Breast epithelium (tissue), 4 donors: ENCODE measurements at places on chromosomes 6 and 20. TPM values are rescaled to one million over a fixed set of nuclear protein-coding genes. Genes with fewer than 3 reads are reported as not detected.

KCNQ5 gene
- total RNA-seq: 0.16 TPM

DNA sequence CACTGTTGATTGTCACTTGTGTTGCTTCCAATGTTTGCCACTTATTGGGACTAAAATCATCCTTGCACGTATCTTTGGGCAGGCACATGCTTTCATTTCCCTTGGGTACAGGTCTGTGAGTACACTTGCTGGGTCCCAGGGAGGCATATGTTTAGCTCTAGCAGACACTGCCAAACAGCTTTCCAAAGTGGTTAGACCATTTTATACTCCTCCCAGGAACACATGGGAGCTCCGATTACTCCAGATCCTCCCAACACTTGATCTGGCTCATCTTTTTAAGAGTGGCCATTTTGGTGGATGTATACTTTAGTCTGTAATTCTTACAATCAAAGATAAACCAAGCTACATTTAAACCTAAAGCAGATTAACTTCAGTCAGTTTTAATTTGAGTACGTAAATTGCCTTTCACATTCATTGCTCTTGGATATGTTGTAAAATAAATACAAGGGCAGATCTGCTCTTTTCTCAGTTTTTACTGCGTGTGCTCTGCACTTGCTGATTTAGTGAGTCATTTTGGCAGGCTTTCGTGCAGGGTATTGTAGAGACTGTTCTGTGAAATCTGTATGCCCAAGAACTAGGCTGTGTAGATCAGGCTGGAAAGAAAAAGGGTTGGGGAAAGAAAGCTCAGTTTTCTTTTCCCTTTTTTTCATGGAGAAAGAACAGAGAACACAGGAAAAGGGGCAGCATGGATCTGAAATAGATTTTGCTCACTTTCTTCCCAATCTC, 19.5 kb downstream of the SLC22A1 start:
- no peaks in the 10 kb centered on the region for H3K36me3 ChIP-seq
- no peak overlapping the region for H3K4me3 ChIP-seq
- no peak overlapping the region for H3K27ac ChIP-seq
- H3K27me3 ChIP-seq: no peaks in the 10 kb centered on the region

OLIG3 gene
- total RNA-seq: not detected

EIF6 gene
- total RNA-seq: 98.6 TPM

TNNC2 gene
- total RNA-seq: 4.8 TPM

GRCh38 chr20:48281501-48281900, 496.2 kb upstream of the SULF2 start:
- H3K36me3 ChIP-seq: no peaks in the 10 kb centered on the region
- no peaks in the 10 kb centered on the region for H3K27me3 ChIP-seq
- no peak for DNase-seq
- H3K4me3 ChIP-seq: no peak overlapping the region

MEI4 gene
- not detected for total RNA-seq

EPB41L2 gene
- total RNA-seq: 110 TPM

- no peaks in the 10 kb centered on the region for H3K27me3 ChIP-seq
- H3K27ac ChIP-seq: peak overlapping the region; percentile 99
- no peak for DNase-seq
- H3K4me1 ChIP-seq: peaks cover 52% of the 10 kb centered on the region
- no peak overlapping the region for H3K4me3 ChIP-seq
Measured at GRCh38 chr20:47349365-47350180, 6.9 kb downstream of the ZMYND8 start.

- H3K36me3 ChIP-seq: no peaks in the 10 kb centered on the region
- H3K27ac ChIP-seq: no peak within 1 kb of the TSS
- H3K27me3 ChIP-seq: no peaks in the 10 kb centered on the region
- no peaks in the 10 kb centered on the region for H3K4me1 ChIP-seq
- peak within 1 kb of the TSS; percentile 17 for H3K4me3 ChIP-seq
Measured at GRCh38 chr6:31575335-31575901, at the start of gene TNF. Gene TNF (plus strand): TSS chr6:31575565. CDS start chr6:31575742, 177 bp downstream.

RNGTT gene
- 30.3 TPM for total RNA-seq
